A172 (cell line): ENCODE measurements at places on chromosomes 16 and 17. TPM values are rescaled to one million over a fixed set of nuclear protein-coding genes. Genes with fewer than 3 reads are reported as not detected.
A peak's percentile ranks its signal among the peaks of the same experiment; 100 is the strongest.

- DNase-seq, result no peak
Observed at GRCh38 chr17:8697323-8697741, 47.3 kb downstream of the CCDC42 start.

DNA sequence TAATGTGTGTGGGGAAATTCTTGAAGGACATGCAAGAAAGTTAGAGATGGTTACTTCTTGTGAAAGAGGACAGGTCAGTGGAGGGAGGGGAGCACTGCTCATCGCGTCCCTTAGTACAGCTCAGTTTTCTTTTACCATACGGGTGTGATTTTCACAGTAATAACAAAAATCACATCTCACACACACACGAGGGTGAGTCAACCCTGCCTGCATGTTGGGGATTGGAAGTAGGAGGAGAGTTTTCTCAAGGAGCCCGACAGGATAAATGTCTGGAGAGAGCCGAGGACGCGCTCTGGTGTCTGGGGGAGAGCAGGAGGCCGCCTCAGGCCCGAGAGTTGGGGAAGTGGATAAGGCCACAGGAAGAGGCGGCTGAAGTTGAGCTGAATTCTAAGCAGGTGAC, 16.4 kb downstream of the PLCD3 start:
- no peak for DNase-seq

GRCh38 chr17:20074489-20074888, 65.3 kb downstream of the SPECC1 start:
- no peak for DNase-seq

DNA sequence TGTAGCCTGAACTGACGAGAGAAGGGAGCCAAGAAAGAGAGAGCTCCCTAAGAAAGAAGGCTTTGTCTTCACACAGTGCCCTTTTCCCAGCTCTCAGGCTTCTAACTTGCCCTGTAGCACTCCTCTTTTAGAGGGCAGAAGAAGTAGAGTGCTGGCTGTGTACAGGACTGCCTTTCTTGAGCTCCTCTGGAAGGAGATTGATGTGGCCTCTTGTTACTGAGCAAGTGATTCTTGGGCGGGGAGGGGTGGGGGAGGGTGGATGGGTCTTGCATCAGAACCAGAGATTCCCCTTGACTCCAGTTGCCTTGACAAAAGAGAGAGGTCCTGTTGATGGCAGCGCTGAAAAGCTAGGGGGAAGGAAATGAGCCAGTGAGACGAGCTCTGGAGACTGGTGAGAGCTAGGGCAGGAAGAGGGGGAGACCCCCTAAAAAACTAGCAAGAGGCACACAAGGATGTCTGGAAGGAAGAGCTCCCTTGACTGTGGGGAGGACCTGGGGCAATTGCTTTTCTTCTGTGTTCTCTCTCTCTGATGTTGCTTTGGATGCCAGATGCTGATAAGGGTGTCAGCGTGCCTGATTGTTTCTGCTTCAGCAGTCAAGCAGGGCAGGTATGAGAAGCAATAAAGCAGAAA, 18.4 kb downstream of the GPR179 start:
- no peak for DNase-seq

GRCh38 chr17:265718-266117, 84.3 kb upstream of the DOC2B start:
- no peak for DNase-seq

- peak; percentile 6 for DNase-seq
Observed at GRCh38 chr17:62051053-62051452, 14.0 kb downstream of the MED13 start.

GCGR gene
- total RNA-seq, result not detected in 2 replicates
